ENCODE measurements at places on chromosomes 6 and 20. TPM values are rescaled to one million over a fixed set of nuclear protein-coding genes. Genes with fewer than 3 reads are reported as not detected.

The TPX2 gene
- total RNA-seq = 119 TPM

The GRM4 gene
- total RNA-seq = 0.08 TPM

The RCAN2 gene
- not detected for total RNA-seq

The PLAGL1 gene
- total RNA-seq = 5.1 TPM

The FAM162B gene
- total RNA-seq = 0.11 TPM

The CALHM6 gene
- total RNA-seq = not detected

The TRAPPC3L gene
- total RNA-seq = not detected

The TOX2 gene
- 10.4 TPM for total RNA-seq

The MDFI gene
- total RNA-seq = 0.49 TPM

The NOTCH4 gene
- 0.98 TPM for total RNA-seq

The MCHR2 gene
- total RNA-seq = not detected

The DNMT3B gene
- 4.0 TPM for total RNA-seq

The MEP1A gene
- not detected for total RNA-seq

The NMBR gene
- total RNA-seq = not detected

The CALHM4 gene
- not detected for total RNA-seq

The CENPW gene
- total RNA-seq = 37.7 TPM

The CYP24A1 gene
- total RNA-seq = 68.3 TPM

The NKAIN4 gene
- 4.0 TPM for total RNA-seq

The ADGB gene
- total RNA-seq = not detected
